Colonic mucosa (tissue), 4 donors: ENCODE measurements at places on chromosomes 4 and X. TPM values are rescaled to one million over a fixed set of nuclear protein-coding genes. Genes with fewer than 3 reads are reported as not detected.

GRCh38 chrX:154300816-154301215, 5.2 kb downstream of the TKTL1 start:
- DNase-seq: no peak

DNA sequence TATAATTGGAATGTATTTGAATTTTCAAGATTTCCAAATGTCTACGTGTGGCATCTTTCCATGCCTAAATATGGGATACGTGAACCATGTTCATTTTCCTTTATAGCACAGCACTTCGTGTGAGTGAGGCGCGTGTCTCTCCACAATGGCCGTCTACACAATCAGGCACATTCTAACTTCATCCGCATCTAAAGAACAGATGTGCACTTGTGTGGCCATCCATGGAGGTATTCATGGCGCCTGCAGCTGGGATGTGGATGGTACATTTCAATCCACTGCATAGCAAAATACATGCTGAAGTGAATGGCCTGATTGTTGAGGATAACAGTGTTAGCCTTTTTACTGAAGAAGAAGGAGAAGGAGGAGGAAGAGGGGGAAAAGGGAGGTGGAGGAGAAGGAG, 34.5 kb upstream of the TRIM2 start:
- no peak for DNase-seq

DNA sequence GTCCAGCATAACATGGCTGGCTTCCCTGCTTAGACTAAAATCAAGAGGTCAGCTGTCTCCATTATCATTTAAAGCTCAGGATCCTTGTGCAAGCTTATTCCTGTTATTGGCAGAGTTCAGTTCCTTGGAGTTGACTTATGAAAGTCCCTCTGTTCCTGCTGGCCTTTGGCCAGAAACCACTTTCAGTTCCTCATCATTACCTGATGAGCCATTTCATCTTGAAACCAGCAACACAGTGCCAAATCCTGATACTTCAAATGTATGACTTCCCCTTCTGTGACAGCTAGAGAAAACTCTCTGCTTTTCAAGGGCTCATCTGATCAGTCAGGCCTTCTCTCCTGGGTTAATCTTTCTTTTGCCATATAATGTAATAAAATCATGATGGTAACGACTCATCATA, 110.6 kb upstream of the FSTL5 start:
- peak; percentile 19 for DNase-seq

- no peak for DNase-seq
Observed at GRCh38 chr4:112823606-112824005, 186.7 kb downstream of the LARP7 start.

GRCh38 chr4:55075823-55076716, 49.3 kb downstream of the KDR start:
- DNase-seq: no peak

- DNase-seq: no peak
Observed at GRCh38 chr4:77845400-77845799, 17.2 kb upstream of the MRPL1 start.

- DNase-seq: no peak
Observed at GRCh38 chr4:100417565-100417964, 100.3 kb downstream of the EMCN start.

GRCh38 chr4:57124145-57124544, 14.0 kb upstream of the IGFBP7 start:
- no peak for DNase-seq

DNA sequence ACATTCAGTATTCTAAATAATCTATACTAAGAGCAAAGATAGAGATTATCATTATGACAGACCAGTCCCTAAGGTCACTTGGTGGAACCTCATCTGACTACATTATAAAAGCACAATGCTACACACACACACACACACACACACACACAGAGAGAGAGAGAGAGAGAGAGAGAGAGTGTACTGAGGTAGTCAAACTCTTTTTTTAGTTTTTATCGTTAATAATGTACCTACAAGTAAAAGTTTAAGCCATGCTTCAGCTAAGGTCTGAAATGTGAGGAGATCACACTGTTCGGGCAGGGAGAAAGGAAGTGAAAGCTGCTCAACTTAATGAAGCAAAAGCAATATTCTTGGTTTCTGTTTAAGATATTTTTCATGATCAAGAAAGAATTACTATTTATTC, 75.8 kb upstream of the CCDC160 start:
- no peak for DNase-seq

DNA sequence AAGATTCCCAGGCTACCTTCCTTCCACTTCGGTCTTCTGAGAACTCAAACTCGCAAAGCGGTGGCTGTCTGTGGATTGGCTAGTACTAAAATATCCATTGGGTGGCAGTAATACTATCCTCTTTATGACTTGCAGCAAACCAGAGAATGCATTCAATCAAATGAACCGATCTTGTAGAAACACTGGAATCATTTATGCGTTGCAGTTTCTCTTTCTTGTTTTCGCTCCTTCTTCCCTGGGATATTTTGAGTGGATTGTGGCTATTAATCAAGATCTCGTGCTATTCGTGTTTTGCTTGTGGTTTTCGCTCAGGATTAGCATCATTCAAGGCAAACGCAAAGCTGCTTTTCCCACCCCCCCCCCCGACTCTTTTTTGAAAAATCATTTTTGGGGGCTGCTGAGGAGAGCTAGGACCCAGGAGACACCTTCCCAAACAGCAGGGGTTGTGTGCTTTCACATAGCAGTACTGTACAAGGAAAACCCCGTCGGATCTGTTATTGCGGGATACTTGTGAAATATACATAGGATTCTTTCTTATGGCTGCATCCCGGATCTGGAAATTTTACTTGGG, at the start of gene IL1RAPL1:
Gene IL1RAPL1 (plus strand): TSS at position 466 of the 571 bp plus-strand sequence.
- DNase-seq: no peak

DNA sequence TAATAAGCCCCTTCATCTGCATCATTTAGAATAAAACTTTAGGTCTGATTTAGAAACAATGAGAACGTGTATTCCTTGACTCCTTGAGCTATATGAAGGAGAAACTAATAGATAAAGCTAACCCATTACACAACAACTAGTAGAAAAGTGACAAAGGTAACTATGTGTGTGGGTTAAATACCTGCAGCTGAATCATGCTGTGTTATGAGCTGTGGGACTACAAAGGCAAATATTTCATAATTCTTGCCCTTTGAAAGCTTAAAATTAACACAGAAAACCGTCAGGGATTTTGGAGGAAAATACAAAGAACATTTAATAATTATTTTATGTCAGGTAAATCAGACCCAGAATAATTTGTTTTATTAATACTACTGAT, 898 bp upstream of the NDP start:
- no peak for DNase-seq

DNA sequence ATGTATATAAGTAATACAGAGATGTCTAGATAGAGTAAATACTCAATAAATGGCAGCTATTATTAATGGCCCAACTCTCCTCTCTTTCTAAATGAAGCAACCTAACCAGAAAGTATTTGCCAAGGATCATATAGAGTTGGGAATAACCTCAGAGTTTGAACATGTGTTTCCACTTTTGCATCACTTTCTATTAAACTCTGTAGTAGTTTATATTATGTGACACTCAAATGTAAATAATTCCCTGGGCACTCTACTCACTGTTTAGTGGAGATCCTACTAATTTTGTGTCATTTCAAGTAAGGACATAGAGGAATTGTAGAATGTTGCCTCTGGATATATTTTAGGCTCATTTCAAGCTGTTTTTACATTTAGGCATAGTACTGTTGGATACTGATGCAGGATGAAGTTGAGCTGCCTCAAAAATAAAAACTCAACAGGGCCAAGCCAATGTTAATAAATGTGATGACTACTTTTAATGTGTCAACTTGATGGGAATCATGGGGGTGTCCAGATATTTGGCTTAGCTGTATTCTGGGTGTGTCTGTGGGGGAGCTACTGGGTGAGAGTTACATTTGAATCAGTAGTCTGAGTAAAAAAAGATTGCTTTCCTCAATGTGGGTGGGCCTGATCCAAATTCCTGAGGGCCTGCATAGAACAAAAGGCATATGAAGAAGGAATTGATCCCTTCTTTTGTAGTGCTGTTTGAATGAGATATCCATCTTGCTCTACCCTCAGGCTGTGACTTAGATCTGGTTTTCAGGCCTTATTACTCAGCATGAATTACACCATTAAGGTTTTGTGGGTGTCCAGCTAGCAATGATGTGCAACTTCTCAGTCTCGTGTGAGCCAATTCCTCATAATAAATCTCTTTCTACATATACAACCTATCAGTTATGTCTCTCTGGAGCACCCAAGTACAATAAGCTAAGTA, 1368.2 kb downstream of the STIM2 start:
- DNase-seq: no peak

DNA sequence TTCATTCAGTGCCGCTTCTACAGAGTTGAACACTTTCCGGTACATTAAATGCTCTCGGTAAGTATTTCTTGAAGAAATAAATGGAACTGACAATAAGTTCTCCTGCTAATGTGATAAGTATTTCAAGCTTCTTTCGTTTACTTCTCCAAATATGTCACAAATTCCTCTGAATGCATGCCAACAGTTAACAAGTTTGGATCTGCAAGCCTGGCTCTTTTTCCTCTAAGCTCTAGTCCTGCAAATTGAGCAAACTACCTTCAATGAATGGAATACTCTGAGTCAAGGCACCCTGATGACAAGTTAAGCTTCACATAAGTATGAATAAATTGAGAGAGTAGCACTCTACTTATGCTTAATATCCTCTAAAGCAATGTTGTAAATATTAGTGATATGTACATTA, 403.6 kb downstream of the PDGFC start:
- no peak for DNase-seq

GRCh38 chrX:111830571-111830970, 45.4 kb upstream of the TRPC5OS start:
- DNase-seq: no peak

DNA sequence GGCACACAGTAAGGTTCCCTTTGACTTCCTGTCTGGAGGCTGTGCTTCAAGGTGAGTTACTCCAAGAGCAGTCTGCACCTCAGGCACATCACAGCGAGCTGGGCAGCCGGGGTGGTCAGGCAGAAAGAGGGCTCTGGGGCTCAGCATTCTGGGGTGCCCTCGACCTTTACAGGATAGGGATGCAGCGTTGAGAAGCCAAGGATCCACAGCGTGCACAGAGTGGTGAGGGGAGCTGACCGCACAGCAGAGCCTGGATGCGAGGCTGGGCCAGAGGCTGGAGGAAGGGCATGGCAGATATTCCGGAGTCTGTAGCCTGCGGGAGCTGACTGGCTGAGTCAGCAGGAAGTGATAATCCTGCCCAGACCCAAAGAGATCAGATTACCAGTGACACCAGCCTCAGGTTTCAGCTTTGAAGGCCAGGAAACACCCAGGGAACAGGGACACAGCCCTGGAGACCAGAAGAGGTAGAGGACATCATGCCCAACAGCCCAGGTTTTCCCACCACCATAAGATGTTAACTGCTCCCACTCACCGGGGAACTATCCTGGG, 38.4 kb upstream of the PDLIM3 start:
- no peak for DNase-seq

DNA sequence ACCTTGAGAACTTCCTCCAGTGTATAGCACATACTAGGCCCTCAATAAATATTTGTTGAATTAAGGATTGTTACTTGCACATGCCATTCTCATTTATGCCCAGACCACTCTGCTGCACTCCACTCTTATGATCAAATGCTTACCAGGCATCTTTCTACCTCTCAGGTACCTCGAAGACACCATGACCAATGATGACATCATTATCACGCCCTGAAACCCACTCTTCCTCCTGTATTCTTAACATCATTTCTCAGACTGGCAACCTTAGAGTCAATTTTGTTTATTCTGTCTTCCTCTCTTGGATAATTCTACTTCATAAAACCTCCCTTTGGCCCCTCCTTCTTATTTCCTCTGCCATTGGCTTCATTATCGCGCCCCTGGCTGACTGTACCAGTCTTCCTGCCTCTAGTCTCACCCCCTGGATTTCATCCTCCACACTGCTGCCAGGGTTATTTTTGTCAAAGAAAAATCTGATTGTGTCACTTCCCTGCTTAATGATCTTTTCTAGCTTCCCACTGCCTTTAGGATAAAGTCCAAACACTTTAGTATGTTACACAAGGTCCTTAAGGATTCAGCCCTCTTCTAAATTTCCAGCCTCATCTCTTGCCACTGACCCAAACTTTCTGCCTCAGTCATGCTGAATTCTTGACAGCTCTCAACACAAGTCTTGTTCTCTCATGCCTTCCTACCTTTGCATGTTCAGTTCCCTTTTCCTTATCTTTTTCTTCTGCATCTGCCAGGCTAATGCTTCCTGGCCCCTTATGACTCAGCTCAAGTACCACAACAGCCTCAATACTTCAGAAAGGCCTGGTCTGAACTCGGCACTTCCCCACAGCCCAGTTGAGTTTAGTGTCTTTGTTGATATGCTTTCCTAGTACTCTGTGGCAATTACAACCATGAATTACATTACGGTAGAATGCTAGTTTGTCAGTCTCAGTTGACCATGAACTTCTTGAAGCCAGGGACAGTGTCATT, 45.8 kb downstream of the HDAC8 start:
- DNase-seq: no peak

DNA sequence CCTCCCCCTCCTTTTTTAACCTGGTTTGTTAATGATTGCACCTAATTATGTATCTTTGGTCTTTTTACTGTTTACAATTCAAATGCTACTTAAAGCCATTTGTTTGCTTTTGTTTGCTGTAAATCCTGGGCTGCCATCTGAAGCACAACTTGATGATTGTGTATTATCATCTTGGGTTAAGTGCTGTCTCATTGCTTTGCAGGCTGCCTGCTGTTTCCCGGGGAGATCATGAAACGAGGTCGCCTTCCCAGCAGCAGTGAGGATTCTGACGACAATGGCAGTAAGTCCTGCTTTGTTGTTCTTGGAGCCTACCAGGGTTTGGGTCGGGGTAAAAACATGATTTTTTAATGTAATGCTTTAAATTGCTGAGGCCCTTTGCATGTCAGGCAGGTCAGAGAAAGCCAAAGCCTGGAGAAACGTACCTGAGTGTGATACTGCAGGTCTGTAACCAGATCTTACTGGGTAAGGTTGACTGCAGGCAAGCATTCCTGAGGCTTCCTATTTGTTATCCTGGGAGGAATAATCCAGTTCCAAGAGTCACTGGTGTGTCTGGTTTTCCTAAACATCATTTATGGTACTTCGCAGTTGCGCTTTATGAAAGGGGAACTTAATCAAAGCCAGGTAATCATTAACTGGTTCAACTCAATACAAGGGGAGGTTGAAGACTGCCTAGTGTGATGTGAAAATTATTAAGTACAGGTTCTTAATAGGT, 22.2 kb downstream of the JADE1 start:
- DNase-seq: no peak

S100G gene
- total RNA-seq: not detected

SLC10A6 gene
- total RNA-seq: 0.40 TPM

VSIG4 gene
- total RNA-seq: 5.7 TPM

SERPINA7 gene
- total RNA-seq: not detected

MAGEA1 gene
- total RNA-seq: not detected

LONRF3 gene
- 7.8 TPM for total RNA-seq

AMTN gene
- total RNA-seq: not detected

STK32B gene
- 0.82 TPM for total RNA-seq
